Esophagus muscularis mucosa (tissue), 4 donors: ENCODE measurements at places on chromosomes 4 and X. TPM values are rescaled to one million over a fixed set of nuclear protein-coding genes. Genes with fewer than 3 reads are reported as not detected.

DNA sequence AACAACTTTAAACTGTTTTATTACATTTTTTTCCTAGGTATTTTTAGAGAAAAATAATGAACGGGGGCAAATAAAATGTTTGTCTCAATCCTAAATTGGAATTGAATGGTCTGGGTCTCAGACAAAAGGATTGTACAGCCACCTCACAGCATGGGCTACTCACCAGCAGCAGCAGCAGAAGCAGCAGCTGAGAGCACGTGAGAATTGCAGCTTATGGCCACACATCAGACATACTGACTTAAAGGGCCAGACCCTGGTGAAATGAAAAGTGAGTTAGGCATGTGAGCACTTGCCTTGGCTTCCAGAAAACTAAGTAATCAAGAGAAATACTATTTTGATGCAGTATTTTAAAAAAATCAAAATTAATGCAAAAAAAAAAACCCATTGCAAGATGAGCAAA, 56.6 kb downstream of the AASDH start:
- no peak for DNase-seq

DNA sequence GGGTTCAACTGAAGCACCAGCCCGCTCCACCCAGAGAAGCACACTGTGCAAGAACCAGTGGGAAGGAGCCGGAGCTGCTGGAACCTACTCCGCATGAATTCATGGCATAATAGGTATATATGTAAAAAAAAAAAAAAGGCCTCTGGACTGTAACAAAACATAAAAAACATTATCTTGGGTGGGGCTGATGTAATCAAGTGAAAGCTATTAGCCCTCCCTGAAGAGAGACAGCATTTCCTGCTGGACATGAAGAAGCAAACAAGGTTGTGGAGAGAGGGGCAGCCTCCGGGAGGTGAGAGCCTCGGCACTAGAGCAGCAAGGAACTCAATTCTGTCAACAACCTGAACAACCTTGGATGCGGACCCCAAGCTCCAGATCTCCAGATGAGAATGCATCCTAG, 50.7 kb downstream of the PLAC1 start:
- DNase-seq = no peak

Gene SHROOM4
- 12.4 TPM for total RNA-seq

Gene MMRN1
- total RNA-seq = 10.4 TPM

- DNase-seq = no peak
These were observed 16.4 kb downstream of the DSPP start for GRCh38 chr4:87624698-87625097.

Gene EGFL6
- total RNA-seq = not detected

DNA sequence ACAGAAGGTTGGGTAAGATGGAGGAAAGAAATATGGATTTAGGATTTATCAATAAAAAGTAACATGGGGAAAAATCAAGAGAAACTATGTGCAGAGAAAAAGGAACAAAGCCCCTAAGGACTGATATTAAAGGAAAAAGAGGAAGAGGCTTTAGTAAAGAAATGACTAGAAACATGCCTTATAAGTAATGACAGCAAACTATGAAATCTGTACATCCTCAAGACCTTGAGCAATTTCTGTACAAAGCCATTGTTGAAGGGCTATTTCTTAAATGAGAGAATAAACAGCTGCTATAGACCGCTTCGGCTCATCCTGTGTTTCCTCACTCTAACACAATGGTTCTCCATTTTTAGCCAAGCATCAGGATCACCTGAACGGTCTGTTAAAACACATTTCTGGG, 180.3 kb upstream of the ATOH1 start:
- DNase-seq = no peak

DNA sequence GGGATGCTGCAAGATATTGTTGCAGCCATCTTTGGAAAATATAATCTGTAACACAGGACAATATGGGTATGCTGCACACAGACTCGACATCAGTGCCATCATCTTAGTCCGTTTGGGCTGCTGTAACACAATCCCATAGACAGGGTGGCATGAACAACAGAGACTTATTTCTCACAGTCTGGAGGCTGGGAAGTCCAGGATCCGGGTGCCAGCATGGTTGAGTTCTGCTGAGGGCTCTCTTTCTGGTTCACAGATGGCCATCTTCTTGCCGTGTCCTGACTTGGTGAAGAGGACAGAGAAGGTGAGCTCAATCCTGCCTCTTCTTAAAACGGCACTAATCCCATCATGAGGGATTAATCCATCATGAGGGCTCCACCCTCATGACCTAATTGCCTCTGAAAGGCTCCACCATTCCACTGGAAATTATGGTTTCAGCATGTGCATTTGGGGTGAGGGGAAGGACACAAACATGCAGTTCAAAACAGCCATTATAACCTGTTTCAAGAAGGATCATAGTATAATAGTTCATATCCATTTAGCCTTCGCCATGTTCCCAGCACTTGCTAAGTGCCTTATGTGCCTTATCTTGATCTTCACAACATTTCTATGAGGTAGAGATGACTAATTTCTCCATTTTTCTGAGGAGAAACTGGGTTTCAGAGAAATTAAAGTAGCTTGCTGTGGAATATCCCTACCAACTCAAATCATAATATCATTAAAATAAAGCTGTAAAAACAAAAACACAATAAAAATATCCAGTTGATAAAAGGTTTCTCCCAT, 27.9 kb upstream of the SPP1 start:
- no peak for DNase-seq

Gene UGT2B10
- total RNA-seq = not detected

GRCh38 chr4:76024065-76024464, 768 bp upstream of the CXCL10 start:
- no peak for DNase-seq

DNA sequence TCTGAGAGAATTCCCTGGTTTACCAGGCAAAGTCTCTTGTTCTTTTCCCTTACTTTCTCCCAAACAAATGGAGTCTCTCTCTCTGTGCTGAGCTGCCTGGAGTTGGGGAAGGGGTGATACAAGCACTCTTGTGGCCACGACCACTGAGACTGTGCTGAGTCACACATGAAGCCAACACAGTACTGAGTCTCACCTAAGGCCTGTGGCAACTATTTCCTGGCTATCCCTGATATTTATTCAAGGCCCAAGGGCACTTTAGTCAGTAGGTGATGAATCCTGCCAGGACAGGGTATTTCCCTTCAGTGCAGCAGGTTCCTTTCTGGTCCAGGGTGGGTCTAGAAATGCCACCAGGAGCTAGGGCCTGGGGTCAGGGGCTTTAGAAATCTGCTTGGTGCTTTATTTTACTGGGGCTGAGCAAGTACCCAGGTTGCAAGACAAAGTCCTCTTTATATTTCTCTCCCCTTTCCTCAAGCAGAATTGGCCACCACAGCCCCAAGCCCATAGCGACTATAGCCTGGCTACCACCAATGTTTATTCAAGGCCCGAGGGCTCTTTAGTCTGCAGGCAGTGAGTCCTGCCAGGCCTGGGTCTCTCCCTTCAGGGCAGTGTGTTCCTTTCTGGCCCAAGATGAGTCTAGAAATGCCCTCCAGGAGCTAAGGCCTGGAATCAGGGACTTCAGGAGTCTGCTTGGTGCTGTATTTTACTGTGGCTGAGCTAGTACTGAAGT, 10.5 kb downstream of the ARL13A start:
- no peak for DNase-seq
